ENCODE measurements at places on chromosomes 1 and 21.

DNA sequence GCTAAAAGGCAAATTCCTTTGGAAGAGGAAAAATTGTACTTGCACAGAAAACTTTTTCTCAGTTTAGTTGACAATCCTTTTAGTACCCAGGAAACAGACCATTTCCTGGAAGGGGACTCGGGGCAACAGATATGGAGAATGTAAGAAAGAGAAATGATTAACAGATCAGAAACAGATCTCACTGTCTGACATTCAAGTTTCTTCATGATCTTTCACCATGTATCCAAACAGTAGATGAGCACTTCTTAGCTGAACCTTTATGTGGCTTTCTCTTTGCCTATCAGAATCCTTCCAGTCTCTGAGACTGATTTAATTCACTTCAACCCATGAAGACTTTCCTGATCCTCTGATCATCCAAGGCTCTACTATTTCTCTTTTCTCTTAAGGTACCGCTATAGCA, 2.7 kb downstream of the TTLL7 start:
- DNase-seq: no peak

DNA sequence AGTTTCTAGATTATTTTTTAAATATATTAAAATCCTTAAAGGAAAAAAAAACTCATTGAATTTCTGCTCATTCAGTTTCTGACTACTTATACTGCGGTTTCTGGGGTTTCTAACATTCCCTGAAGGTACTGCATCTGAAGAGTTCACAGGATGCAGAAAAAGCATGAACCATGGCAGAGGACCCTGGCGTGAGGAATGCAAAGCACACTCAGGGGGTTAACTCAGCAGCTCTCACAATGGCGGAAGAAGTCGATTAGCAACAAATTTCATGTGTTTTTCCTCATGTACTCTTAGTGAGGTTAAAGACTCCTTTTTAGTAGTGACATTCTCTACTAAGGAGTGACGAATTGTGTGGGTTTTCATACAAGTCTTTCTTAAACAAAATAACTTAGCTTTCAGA, 975.6 kb downstream of the NCAM2 start:
- no peak for DNase-seq

DNA sequence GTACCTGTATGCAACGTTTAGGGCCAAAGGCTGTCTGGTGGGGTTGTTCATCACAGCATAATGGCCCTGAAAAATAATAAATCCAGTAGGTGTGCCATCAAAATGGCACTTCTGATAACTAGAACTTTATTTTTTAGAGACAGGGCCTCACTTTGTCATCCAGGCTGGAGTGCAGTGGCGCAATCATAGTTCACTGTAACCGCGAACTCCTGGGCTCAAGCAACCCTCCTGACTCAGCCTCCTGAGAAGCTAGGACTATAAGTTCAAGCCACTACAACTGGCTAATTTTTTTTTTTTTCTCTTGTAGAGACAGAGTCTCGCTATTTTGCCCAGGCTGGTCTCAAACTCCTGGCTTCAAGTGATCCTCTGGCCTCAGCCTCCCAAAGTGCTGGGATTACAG, 4.7 kb downstream of the SNAPIN start:
- no peak for DNase-seq

DNA sequence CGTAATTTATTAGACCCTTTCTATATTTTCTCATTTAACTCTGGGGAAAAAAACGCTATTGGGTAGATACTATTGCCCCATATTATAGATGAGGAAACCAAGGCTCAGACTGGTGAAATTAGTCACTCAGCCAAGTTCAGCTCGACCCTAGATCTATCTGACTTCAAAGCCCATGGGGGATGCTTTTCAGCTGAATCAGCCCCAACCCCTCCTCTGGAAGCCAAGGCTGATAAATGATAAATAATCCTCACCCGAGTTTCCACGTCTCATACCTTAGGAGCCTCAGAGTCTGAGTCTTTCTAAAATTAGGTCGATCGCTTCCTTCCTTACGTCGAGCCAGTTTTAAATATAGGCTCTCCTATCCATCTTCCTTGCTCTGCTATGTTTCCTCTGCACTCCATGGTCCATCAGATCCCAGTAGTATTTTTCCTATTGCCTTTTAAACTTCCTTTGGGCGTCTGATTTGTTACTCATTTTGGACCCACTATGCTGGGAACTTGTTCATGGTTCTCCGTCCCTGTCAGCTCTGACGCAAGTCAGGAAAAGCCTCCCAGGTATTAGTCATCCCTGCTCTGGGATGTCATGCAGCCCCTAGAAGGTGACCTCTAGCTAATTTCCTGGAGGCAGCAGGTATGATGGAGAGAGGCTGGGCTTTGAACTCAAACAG, 122.8 kb downstream of the PLPP3 start:
- no peak for DNase-seq

DNA sequence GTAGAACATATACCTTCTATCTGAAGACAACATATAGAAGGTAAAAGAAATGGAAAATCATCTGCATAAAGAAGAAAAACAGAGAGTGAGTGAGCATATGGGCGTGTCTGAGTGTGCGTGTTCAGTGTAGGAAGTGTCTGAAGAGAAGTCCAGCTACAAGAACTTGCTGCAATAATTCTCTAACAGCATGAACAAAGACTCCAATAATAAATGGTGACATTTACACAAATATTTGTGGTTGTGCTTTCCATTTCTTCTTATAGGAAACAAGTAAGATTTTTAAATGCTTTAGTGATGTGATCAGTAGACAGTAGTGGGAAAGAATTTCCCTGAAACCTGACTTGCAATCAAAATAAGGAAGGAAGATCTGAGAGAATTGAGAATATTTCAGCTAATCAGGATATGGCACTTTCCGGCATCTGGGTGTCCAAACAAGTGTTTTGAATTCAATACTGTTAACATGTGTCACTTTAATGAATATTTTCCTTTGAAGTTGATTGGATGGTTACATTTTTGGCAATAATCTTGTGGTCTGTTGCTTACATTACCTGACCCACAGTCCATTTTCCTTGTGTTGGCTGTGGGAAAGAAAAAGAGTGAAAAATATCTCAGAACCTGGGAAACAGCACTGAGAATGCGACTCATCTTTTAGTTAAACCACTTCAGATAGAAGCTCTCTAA, 154.0 kb downstream of the TGFB2 start:
- DNase-seq: no peak

DNA sequence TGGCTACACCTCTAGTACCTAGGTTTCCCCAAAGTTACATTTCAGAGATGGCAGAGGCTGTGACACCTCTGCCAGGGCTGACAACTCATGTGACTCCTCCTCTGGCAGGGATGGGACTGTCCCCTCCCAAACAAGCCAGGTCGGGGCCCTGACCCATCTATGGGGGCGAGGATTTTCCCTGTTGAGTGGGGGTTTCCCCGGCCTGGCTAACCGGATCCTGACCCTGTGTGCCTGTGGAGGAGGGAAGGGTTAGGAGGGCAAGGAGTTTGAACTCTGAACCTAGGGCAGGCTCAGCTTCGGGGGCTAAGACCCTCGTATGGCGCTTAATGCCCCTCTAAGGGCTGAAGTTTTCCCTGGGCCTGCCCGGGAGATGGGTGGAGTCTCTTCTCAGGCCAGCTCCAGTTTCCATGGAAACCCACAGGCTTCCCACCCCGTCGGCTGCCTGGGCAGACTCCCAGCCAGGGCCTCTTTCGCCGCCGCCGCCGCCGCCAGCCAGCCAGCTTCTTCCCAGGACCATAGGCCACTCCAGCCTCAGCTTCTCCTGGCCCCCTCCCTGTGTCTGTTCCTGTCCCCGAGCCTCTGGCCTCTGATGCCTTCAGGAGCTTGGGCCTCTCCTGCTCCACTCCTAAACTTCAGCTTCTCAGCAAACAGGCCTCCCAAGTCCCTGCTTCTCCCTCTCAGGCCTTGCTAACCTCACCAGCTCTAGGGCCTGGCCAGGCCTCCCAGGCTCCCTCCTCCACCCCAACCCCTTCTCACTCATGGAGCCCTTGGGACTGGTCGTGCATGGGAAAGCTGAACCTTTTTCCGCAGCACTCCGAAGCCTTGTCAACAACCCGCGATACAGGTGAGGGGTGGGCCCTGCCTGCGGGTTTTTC, at the start of gene BTBD19:
Gene BTBD19, plus strand, starts transcription at position 461 of the 875 bp plus-strand sequence. Its CDS starts 298 bp downstream, at position 759.
- peak; percentile 94 for DNase-seq
